ENCODE measurements at places on chromosomes 12 and 14.

DNA sequence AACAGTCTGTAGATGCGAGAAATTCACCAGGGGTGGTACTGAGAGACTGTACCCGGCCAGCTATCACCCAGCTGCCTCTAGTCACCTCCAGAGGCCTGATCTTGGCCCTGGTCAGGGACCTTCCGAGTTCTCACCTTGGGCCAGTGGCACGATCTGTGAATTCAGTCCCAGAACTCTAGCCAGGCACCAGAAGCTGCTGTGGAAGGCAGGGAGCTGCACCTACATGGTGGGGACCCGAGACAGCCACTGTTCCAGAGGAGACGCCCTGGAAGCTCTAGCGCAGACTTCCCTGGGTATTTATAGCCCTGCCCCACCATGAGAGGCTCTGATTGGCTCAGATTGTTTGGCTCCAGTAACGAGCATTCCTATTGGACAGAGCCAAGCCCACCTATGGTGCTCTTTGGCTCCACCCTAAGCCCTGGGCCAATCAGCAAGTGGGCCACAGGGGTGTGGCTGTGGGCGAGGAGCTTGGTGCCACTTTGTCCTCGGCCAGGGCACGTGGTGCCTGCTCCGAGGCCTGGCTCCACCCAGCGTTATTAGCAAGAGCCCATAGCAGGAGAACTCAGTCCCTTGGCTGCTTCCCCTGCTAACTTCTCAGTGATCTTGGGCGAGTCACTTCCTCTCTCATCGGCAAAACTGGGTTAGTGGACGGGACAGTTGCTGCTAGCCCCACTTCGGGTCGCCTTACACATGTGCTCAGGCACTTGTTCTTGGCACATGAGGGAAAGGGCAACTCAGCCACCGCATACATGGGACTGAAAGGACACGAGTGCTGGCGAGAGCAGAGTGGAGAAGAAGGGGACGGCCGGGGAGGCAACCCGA, 89.0 kb upstream of the BCL11B start:
- no peak for DNase-seq

- no peak for DNase-seq
Observed at GRCh38 chr12:10151621-10152020, 20.3 kb downstream of the OLR1 start.

DNA sequence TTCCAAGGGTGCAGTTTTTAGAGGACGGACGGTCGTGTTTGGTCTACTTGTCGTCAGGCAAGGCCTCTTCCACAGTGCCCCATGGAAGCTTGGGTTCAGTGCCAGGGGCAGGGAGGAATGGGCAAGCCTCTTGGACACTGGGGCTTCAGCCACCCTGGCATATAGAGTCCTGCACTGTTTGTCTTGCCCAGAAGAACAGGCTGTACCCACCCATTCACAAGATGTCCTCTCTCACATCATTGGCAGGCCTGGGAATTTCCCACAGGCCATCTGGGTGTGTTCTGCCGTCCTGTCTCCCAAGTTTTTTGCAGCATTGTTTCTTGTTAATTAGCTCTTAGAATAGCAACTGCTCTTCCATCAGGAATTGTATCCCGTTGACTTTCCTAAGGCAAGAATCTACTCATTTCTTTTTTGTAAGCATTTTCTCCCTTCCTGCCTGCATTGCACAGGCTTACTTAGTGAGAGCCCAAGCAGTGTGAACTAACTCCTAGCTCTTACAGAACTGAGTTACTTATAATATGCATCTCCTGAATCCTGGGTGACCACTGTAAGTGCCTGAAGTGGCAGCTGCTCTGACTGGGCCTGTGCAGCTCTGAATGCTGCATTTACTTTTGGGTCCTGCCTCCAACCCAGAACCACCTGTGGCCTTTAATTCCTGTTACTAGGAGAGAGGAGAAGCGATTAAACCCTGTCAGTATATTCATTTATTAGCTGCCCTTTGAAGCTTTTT, 149.4 kb upstream of the HIF1A start:
- DNase-seq: no peak

DNA sequence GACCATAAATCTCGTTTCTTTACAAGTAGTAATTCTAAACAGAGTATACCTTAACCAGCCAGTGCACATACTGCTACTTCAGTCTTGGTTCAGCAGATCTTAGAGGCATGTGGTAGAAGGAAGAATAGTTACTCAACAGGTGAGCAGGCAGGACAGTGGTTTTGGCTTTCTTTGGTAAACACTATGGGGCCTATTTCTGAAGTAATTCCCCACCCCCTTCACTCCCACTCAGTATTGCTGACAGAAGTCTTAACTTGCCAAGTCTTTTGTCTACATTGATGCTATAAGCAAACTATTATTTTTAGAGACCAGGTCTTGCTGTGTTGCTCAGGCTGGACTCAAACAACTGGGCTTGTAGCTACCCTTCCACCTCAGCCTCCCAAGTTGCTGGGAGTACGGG, 68.5 kb downstream of the FBXO34 start:
- no peak for DNase-seq

DNA sequence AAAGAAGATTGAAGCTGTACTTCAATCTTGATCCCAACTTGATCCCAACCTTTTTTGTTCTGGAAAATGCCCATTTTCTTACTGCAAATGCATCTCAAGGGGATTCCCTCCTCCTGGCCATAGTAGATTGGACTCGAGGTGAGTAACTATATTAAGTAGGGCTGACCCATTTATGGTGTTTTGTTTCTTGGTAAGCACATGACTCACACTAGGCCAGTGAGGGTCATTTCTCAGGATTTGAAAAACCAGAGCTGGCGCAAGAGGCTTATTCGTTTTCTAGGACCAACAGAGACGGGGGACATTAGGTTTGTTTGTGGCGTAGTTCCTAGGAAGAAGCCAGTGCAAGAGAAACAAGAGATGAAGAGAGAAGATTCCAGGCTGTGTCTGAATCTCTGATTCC, 51.4 kb downstream of the MRPL42 start:
- no peak for DNase-seq

- DNase-seq: no peak
Observed at GRCh38 chr12:132747395-132747794, 14.2 kb downstream of the ANKLE2 start.

DNA sequence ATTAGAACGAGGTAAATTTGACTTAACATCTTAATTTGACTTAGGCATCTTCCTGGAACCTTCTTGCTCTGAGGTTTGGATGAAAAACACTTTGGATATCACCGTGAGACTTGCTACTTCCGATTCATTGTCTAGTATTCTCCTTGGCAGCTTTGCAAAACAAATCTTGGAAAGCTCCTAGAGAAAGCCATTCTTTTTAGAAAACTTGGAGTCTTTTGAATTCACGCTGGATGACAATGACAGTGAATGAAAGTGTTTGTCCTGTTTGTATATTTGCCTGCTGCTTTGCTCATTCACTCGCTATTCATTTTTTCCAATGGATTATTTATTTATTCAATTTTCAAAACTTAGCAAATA, 222.1 kb upstream of the HMGA2 start:
- DNase-seq: no peak

DNA sequence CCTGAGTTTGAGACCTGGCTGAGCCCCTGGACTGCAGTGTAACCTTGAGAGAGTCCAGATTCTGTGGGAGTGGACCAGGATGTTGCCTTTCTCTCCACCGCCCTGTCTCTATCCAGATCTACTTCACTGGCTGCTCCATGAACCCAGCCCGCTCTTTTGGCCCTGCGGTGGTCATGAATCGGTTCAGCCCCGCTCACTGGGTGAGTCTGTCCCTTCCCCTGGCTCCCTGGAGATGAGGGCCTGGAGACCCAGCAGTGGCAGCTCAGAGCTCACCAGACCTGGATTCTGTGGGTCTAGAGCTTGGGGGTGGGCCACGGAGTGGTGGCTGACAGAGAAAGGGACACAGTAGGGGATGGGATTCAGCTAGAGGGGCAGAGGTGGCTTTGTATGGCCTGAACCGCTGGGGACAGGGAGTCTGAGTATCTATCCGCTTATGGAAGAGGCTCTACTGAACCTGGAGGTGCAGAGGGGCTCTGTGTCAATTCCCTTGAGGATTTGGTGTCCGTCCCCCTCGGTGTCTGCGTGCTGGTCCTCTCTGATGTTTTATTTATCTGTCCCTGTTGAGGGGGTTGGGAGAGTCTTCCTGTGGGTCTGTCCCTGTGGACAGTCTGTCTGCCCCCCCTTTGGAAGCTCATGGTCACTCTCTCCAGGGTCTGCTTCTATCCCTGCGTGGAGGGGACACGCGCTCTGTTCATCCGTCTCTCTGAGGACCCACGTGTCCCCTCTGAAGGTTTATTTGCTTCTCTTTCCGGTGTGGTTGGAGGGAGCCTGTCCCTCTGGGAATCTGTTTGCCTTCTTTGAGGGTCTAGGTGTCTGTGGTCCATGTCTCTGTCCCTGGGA, 2.5 kb downstream of the AQP5 start:
- DNase-seq: no peak

Data from NCI-H1436 (cell line).